ENCODE measurements at places on chromosomes 12 and 14.

- H3K4me1 ChIP-seq: peaks cover 6% of the 10 kb centered on the region
- no peak overlapping the region for H3K4me3 ChIP-seq
- H3K27me3 ChIP-seq: no peaks in the 10 kb centered on the region
- H3K36me3 ChIP-seq: peaks cover 14% of the 10 kb centered on the region
Observed at GRCh38 chr12:48917857-48918537, 7.3 kb downstream of the FKBP11 start.

DNA sequence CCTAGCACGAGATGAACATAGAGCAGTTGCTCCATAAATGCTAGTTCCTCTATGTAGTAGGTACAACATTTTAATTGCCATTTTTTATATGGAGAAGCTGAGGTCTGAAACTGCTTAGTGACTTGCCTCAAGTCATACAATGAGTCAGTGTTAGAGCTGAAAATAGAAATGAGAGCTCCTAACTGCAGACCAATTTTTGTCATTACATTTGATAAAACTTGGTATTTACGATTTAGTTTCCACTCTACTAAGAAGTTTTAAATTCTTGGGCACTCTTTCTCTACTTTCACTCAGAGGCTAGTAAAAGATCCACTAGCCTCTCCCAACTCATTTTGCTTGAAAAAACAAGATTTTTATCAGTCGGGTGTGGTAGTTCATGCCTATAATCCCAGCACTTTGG lies 8.1 kb upstream of the TMED10 start:
- peaks cover 63% of the 10 kb centered on the region for H3K4me1 ChIP-seq
- H3K4me3 ChIP-seq: no peak overlapping the region
- peak overlapping the region; percentile 30 for H3K27ac ChIP-seq
- no peaks in the 10 kb centered on the region for H3K27me3 ChIP-seq
- DNase-seq: no peak

- no peaks in the 10 kb centered on the region for H3K36me3 ChIP-seq
- no peak overlapping the region for H3K27ac ChIP-seq
- no peaks in the 10 kb centered on the region for H3K27me3 ChIP-seq
- peak; percentile 71 for DNase-seq
- no peak overlapping the region for H3K4me3 ChIP-seq
- peaks cover 9% of the 10 kb centered on the region for H3K4me1 ChIP-seq
Observed at GRCh38 chr14:52360831-52361230, 46.7 kb downstream of the PTGER2 start.

DNA sequence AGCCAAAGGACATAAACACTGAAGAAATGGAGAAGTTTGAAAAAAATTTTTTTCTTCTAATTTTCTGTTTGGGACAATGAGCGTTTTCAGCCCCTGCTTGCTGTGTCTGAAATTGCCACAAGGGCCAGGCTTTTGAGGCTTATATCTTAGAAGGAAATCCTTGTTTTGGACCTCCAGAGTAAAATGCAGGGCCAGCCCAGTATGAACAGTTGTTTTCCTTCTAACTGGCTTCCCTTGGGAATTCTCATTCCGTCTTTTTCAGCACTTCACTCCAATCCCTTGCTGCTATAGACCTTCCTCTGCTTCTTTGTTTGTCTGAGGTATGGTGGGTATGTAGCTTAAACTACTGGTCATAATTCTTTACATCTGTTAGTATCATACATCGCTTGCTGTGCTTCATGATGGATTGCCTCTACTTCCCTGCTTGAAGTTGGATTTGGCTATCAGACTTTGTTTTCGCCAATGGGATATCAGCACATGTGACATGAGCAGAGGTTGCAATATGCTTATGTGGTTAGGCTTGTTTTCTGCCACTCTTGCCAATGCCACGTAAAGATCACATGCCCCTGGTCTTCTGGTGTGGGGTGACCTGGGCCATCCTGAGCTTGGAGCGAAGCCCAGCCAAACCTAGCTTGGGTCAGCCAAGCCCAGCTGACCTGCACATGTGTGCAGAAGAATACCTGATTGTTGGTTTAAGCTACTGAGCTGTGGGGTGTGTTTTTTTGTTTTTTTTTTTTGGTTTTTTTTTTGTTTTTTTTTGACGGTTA lies 64.7 kb downstream of the AVPR1A start:
- no peaks in the 10 kb centered on the region for H3K4me1 ChIP-seq
- H3K36me3 ChIP-seq: no peaks in the 10 kb centered on the region
- H3K27me3 ChIP-seq: no peaks in the 10 kb centered on the region
- no peak for DNase-seq

- H3K36me3 ChIP-seq: no peaks in the 10 kb centered on the region
- peak overlapping the region; percentile 61 for H3K27ac ChIP-seq
- no peaks in the 10 kb centered on the region for H3K4me1 ChIP-seq
- H3K4me3 ChIP-seq: no peak overlapping the region
- H3K27me3 ChIP-seq: no peaks in the 10 kb centered on the region
Observed at GRCh38 chr12:468671-469389, 9.1 kb downstream of the B4GALNT3 start.

DNA sequence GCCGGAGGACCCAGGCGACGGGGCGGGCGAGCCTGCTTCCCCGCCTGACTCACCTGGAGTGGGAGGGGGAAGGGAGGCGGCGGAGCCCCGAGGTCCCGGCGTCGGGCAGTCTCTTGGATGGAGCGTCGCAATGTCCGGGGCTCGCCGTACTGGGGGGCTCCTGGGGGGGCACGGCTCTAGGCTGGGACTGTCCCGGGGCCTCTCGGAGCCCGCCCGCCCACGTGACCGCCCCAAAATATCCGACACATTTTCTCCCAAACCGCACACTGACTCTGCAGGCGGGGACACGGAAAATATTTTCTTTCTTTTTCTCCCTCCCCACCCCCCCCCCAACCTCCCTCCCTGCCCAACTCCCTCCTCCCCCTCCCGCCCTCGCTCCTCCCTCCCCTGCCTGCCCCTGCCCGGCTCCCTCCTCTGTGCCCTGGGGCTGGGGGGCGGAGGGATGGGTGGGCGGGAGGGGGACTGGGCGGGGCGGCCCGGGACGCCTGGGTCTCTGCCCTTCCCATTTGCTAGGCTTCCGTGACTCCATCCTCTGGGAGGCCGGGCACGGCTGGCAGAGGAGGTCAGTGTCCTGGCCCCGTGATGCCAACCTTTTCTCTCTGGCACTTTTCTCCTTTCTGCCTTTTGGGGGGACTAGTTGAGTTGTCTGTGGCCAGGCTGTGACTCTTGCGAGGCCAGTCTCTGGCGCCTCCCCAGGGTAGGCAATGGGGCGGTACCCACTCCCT lies at the start of gene RARG:
Gene RARG, minus strand, starts transcription at position 289 of the 725 bp plus-strand sequence. CDS start 4,664 bp downstream, outside the sequence.
- DNase-seq: peak; percentile 89
- H3K4me1 ChIP-seq: peaks cover 31% of the 10 kb centered on the region
- H3K27ac ChIP-seq: peak within 1 kb of the TSS; percentile 81
- H3K4me3 ChIP-seq: peak within 1 kb of the TSS; percentile 63
- peaks cover 42% of the 10 kb centered on the region for H3K27me3 ChIP-seq

- no peak overlapping the region for H3K27ac ChIP-seq
- H3K4me1 ChIP-seq: no peaks in the 10 kb centered on the region
- H3K36me3 ChIP-seq: no peaks in the 10 kb centered on the region
- no peak for DNase-seq
- no peaks in the 10 kb centered on the region for H3K27me3 ChIP-seq
Observed at GRCh38 chr12:16622338-16622737, 16.4 kb upstream of the LMO3 start.

- H3K36me3 ChIP-seq: no peaks in the 10 kb centered on the region
- H3K4me3 ChIP-seq: no peak overlapping the region
- peak; percentile 78 for DNase-seq
- H3K27me3 ChIP-seq: no peaks in the 10 kb centered on the region
Observed at GRCh38 chr12:114952573-114953271, 268.7 kb upstream of the TBX3 start.

GRCh38 chr12:105317942-105318621 lies 12.4 kb upstream of the C12orf75 start:
- no peak overlapping the region for H3K27ac ChIP-seq
- no peak overlapping the region for H3K4me3 ChIP-seq
- no peaks in the 10 kb centered on the region for H3K4me1 ChIP-seq
- H3K27me3 ChIP-seq: no peaks in the 10 kb centered on the region

DNA sequence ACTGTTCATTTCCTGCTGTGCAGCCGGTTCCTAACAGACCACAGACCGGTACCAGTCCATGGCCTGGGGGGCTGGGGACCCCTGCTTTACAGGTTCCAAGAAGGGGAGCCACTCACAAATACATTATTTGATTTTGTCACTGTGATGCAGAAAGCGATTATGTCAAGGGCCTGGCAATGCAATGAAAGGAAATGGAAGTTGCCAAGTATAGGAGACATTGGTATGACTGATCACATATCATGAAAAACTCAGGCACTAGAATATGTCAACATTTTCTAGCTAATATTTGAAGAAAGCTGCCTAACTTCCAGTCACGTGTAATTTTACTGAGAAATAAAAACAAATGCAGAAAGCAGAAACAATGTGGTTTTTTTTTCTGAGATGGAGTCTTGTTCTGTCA lies 68.9 kb upstream of the USP44 start:
- H3K36me3 ChIP-seq: no peaks in the 10 kb centered on the region
- H3K4me1 ChIP-seq: no peaks in the 10 kb centered on the region
- no peak overlapping the region for H3K27ac ChIP-seq
- no peak overlapping the region for H3K4me3 ChIP-seq

DNA sequence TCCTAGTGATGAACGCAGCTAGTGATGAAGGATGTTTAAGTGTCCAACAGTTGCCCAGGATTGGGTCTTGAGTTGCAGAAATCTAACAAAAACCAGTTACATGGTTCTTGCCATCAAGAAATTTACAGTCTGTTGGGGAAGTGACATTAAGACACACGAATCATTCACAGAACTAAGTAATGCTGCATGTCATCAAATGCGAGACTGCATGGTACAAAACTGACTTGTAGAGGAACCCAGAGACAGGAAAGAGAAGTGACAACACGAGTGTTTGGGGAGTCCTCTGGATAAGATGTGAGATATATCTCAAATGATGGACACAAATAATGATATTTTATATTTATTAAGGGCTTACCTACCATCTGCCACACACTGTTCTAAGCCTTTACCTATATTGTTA lies 6.1 kb upstream of the SYNE3 start:
- no peaks in the 10 kb centered on the region for H3K27me3 ChIP-seq
- H3K36me3 ChIP-seq: no peaks in the 10 kb centered on the region
- DNase-seq: no peak

All from left lung (tissue), 14 donors.